ENCODE measurements at places on chromosomes 4 and X. TPM values are rescaled to one million over a fixed set of nuclear protein-coding genes. Genes with fewer than 3 reads are reported as not detected.

The H2BW2 gene
- 0.17 TPM for total RNA-seq

The MXD4 gene
- total RNA-seq: 98.4 TPM

The VCX3B gene
- total RNA-seq: not detected

The SPANXA2 gene
- total RNA-seq: not detected

The SPANXD gene
- not detected for total RNA-seq

The CYSLTR1 gene
- 3.5 TPM for total RNA-seq

The PAGE4 gene
- not detected for total RNA-seq

The MAGEB17 gene
- not detected for total RNA-seq

The AFF1 gene
- total RNA-seq: 97.3 TPM

The BEX3 gene
- 96.0 TPM for total RNA-seq

The AWAT1 gene
- total RNA-seq: not detected

The PAGE5 gene
- not detected for total RNA-seq

The HAND2 gene
- 104 TPM for total RNA-seq

The FGF16 gene
- not detected for total RNA-seq

The DIPK2B gene
- 7.1 TPM for total RNA-seq

The KLKB1 gene
- total RNA-seq: 3.7 TPM

The RHOXF1 gene
- 0.29 TPM for total RNA-seq

The SLC49A3 gene
- 13.9 TPM for total RNA-seq

The TMEM150C gene
- total RNA-seq: 8.8 TPM

The ARMCX4 gene
- total RNA-seq: 12.7 TPM

The PCSK1N gene
- 21.3 TPM for total RNA-seq

The ADAM29 gene
- not detected for total RNA-seq

The SMS gene
- total RNA-seq: 67.0 TPM

The CRMP1 gene
- 1.4 TPM for total RNA-seq

The CCSER1 gene
- 5.4 TPM for total RNA-seq

The NEUROG2 gene
- total RNA-seq: not detected

The FAM114A1 gene
- 80.6 TPM for total RNA-seq

The MAGEC1 gene
- total RNA-seq: not detected

The ADGRA3 gene
- total RNA-seq: 26.2 TPM

The SHOX gene
- not detected for total RNA-seq

The CTSO gene
- total RNA-seq: 24.9 TPM

The XKRX gene
- total RNA-seq: 0.26 TPM

The DDX53 gene
- total RNA-seq: not detected
